IMR-90 (cell line): ENCODE measurements at places on chromosomes 2 and 18. TPM values are rescaled to one million over a fixed set of nuclear protein-coding genes. Genes with fewer than 3 reads are reported as not detected.

DNA sequence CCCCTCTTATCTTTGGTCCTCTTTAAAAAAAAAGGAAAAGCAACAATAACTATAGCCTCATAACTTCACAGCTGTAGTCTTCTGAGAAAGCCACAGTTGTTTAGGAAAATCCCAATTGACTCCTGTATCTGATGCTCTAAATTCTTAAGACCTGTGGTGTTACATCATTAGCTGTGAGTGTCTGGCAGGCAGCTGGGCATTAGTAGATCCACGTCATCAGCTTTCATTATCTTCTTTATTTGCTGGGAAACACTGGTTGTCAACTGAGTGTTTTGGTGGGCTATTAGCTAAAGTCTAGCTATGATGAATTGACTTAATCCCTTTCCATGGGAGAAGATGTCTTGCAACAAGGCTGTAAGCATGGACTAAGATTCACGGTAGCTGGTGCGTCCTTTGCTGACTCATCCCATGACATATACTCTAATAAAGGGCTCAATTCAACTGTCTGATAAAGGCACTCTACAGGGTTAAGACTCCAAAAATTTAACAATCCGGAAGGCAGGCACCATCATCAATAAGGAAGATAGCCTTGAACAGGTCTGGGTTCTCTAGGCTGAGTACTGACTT, 517.2 kb downstream of the PLCL1 start:
- DNase-seq = no peak
- H3K27me3 ChIP-seq = no peaks in the 10 kb centered on the region
- no peaks in the 10 kb centered on the region for H3K4me1 ChIP-seq
- H3K4me3 ChIP-seq = no peak overlapping the region

DNA sequence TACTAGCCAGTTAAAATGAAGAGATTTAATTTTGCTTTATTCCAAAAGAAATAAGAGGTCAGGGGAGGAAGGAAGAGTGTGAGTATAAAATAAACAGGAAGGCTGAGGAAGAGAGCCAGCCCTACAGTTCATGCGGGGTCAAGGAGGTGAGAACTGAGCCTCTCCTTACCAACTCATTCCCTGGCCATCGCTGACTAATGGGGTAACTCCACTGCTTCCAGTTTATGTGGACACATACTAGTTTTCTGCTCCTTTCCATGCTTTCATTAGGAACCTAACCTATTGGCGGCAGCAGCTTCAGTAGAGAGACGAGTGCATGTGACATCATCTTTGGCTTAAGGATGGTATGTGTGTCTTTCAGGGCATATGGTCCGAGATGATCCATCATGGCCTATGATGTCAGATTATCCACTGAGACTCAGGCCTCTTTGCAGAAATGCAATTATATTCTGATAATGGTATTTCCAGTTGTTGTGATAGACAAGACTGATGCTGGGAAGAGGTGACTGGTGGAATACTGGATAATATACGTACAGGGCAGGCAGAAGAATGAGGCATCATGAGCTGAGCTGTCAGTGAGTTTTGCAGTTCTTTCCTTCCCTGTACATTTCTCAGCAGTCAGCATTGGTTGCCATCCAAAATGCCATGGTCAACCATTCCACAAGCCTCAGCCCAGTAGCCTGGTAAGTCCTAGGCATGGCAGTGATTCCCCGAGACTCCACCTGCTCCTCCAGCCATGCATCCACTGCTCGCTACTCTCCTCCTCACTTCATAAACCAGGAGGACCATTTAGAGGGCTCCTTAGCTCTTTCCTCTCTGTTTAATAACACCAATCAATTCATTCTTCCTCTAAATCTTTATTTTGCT, 184.6 kb upstream of the OSR1 start:
- H3K27ac ChIP-seq = no peak overlapping the region
- H3K27me3 ChIP-seq = no peaks in the 10 kb centered on the region
- H3K36me3 ChIP-seq = no peaks in the 10 kb centered on the region
- peaks cover 4% of the 10 kb centered on the region for H3K4me1 ChIP-seq

DNA sequence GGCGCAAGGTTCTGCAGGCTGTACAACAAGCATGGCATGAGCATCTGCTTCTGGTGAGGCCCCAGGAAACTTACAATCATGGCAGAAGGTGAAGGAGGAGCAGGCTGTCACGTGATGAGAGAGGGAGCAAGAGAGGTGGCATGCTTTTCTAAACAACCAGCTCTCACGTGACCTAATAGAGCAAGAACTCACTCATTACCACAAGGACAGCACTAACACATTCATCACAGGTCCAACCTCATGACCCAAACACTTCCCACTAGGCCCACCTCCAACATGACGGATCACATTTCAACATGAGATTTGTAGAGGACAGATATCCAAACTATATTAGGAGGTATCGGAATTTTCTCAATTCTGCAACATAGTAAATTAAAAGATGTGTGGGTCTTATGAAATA, 108.8 kb upstream of the DLX2 start:
- no peaks in the 10 kb centered on the region for H3K36me3 ChIP-seq
- H3K4me3 ChIP-seq = no peak overlapping the region
- H3K4me1 ChIP-seq = peaks cover 24% of the 10 kb centered on the region
- DNase-seq = peak; percentile 61
- no peaks in the 10 kb centered on the region for H3K27me3 ChIP-seq

DNA sequence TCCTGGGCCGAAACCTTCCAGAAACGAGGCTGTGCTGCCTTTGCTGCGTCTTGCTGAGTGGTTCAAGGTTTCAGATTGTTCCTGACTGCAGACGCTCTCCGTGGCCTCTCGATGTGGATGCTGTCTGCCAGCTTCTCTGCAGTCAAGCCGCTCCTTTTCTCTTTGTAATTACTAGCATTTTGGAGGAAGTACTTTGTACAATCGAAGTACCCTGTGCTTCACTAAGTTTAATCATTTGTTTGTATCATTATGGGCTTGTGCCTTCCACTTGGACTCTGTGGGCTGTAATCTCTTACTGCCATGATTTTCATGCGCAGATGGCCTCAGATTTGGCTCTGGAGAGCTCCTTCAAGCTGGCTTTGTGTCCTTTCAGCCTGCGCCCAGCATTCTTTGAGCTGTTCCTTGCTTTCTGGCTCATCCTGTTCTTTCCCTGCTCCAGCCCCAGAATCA, 49.3 kb downstream of the TRAF3IP1 start:
- no peak overlapping the region for H3K4me3 ChIP-seq
- no peak for DNase-seq
- no peaks in the 10 kb centered on the region for H3K27me3 ChIP-seq
- H3K36me3 ChIP-seq = no peaks in the 10 kb centered on the region
- no peak overlapping the region for H3K27ac ChIP-seq

DNA sequence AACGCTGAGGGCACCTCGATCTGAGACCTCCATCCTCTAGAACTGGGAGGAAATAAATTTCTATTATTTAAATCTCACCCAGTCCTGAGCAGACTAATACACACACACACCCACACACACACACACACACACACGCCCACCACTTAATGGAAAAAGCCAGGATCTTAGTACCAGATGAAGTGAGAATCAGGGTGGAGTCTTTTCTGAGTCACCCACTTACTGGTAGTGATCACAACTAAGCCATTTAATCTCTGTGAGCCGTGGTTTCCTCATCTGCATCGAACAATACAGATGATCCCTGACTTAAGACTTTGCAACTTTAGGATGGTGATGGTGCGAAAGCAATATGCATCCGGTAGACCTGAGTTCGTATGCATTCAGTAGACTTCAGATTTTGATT, 18.6 kb downstream of the THNSL2 start:
- H3K27me3 ChIP-seq = no peaks in the 10 kb centered on the region
- H3K27ac ChIP-seq = no peak overlapping the region
- H3K4me1 ChIP-seq = no peaks in the 10 kb centered on the region
- no peak overlapping the region for H3K4me3 ChIP-seq
- DNase-seq = no peak

GRCh38 chr2:61045999-61046398, 19.7 kb upstream of the SANBR start:
- no peak overlapping the region for H3K4me3 ChIP-seq
- peak; percentile 65 for DNase-seq
- H3K27me3 ChIP-seq = no peaks in the 10 kb centered on the region
- H3K27ac ChIP-seq = no peak overlapping the region
- peaks cover 2% of the 10 kb centered on the region; the same call in 1 of the 2 replicates for H3K4me1 ChIP-seq
- peaks cover 14% of the 10 kb centered on the region for H3K36me3 ChIP-seq

GRCh38 chr2:157644776-157645175, 16.1 kb upstream of the ACVR1C start:
- no peaks in the 10 kb centered on the region for H3K27me3 ChIP-seq
- no peak overlapping the region for H3K4me3 ChIP-seq
- DNase-seq = no peak
- no peaks in the 10 kb centered on the region for H3K4me1 ChIP-seq
- no peak overlapping the region for H3K27ac ChIP-seq
- H3K36me3 ChIP-seq = no peaks in the 10 kb centered on the region

GRCh38 chr2:167943897-167944296, 303.5 kb downstream of the STK39 start:
- H3K27me3 ChIP-seq = no peaks in the 10 kb centered on the region
- no peak overlapping the region for H3K27ac ChIP-seq
- H3K36me3 ChIP-seq = no peaks in the 10 kb centered on the region
- H3K4me3 ChIP-seq = no peak overlapping the region

GRCh38 chr2:13193900-13194299, 477.2 kb downstream of the TRIB2 start:
- H3K27ac ChIP-seq = no peak overlapping the region
- H3K36me3 ChIP-seq = no peaks in the 10 kb centered on the region
- peak; percentile 16 for DNase-seq
- H3K27me3 ChIP-seq = no peaks in the 10 kb centered on the region
- H3K4me1 ChIP-seq = no peaks in the 10 kb centered on the region

GRCh38 chr2:85713836-85714235, 19.7 kb downstream of the GNLY start:
- H3K27me3 ChIP-seq = peaks cover 6% of the 10 kb centered on the region
- no peak for DNase-seq
- no peaks in the 10 kb centered on the region for H3K36me3 ChIP-seq
- peaks cover 4% of the 10 kb centered on the region; the same call in 1 of the 2 replicates for H3K4me1 ChIP-seq

GRCh38 chr18:37424507-37424906, 141.1 kb downstream of the CELF4 start:
- no peak for DNase-seq

DNA sequence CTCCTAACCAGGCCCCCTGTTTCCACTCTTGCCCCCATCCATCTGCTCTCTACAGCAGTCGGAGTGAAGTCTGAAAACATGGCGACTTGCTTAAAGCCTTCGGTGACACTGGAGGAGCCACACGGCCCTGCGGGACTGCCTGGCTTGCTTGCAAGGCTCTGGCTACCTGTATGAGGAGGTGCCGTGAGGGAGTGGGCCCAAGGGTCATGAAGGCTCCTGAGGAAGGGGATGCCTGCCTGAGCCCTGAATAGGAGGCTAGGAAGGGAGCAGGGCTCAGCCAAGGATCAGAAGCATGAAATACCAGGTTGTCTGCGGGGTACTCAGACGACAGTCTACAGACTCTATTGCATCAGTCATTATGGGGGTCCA, 75.4 kb downstream of the EMX1 start:
- H3K4me3 ChIP-seq = no peak overlapping the region
- no peaks in the 10 kb centered on the region for H3K4me1 ChIP-seq
- DNase-seq = no peak
- H3K27me3 ChIP-seq = no peaks in the 10 kb centered on the region

Gene MOB4
- 34.8 and 69.4 TPM in 2 replicates for total RNA-seq

Gene KCTD1
- total RNA-seq = 4.7 and 5.0 TPM in 2 replicates
